ENCODE measurements at places on chromosomes 7 and 10.

DNA sequence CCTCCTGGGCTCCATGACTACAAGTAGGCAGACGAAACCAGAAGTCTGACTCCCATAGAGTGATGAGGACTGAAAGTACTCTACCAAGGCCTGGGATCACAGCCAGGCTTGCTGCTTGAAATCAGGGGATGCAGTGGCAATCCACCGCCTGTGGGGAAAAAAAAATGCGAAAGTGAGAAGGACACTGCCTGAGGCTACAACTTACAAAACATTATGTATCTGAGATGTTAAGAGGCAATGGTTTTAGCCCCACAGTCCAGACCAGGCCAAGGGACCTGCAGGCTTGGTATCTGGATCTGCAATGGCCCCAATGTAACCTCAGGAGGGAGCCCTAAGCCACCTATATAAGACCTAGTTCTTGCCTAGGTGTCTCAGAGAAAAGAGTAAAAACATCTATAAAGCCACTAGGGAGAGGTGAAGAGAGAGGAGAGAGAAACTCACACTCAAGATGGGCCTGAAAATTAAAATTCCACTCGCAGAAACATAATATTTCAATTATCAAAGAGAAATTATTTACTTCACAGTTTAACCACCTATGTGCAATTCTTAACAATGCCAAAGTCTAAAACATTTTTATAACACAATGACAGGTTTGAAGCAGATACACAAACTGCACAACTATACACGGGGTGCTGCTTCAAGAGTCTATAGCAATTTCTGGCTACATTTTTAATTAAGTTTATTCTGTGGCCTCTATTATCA lies 13.9 kb downstream of the DNAJC1 start:
- DNase-seq: no peak

- no peak for DNase-seq
Measured at GRCh38 chr7:150567169-150567568, at the start of gene GIMAP4. GIMAP4 (plus strand) TSS chr7:150567390; CDS start chr7:150569902, 2,512 bp downstream.

- DNase-seq: no peak
Measured at GRCh38 chr10:128751284-128751683, 625.1 kb upstream of the MKI67 start.

- DNase-seq: no peak
Measured at GRCh38 chr7:16652240-16652583, 6.2 kb downstream of the BZW2 start.

- no peak for DNase-seq
Measured at GRCh38 chr10:108899670-108900069, 1023.6 kb downstream of the XPNPEP1 start.

DNA sequence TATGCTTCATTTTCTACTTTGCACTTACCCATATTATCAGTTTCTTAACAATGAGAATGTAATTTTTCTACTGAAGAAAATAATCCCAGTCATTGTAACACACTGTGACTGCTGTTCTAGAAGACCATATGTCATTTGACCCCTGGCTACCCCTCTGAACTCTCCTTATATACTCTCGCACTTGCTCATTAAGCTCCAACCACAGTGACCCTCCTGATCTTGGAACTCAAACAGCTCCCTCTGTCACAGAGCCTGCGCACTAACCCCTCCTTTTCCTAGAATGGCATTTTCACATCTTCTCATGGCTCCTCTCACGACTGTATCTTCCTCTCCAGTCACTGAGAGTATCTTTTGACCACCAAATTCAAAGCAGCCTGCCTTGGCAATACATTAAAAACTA lies 169.7 kb downstream of the CACNA2D1 start:
- DNase-seq: no peak

GRCh38 chr10:126122881-126123280 lies 226.5 kb downstream of the FANK1 start:
- no peak for DNase-seq

- DNase-seq: no peak
Measured at GRCh38 chr7:69399401-69399800, 198.9 kb upstream of the AUTS2 start.

DNA sequence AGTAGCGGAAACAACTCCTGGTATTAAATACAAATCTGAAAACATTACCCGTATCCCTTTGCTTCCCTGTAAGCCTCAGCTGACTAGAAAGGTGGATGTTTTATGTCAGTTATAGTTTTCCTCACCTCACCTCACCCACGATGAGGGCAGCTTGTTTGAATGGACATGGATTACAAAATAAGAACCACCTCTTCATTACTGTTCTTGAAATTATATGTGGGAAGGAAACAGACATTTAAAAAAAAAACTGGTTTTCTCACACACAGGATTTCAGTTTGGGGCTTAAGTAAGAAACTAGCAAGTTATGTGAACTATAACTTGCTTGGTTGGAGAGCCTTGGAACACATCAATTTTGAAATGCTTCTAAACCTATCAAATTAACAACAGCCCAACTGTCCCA lies 232.9 kb upstream of the CCDC6 start:
- no peak for DNase-seq

GRCh38 chr10:30358206-30358605 lies 9.1 kb upstream of the MTPAP start:
- peak; percentile 57 for DNase-seq

DNA sequence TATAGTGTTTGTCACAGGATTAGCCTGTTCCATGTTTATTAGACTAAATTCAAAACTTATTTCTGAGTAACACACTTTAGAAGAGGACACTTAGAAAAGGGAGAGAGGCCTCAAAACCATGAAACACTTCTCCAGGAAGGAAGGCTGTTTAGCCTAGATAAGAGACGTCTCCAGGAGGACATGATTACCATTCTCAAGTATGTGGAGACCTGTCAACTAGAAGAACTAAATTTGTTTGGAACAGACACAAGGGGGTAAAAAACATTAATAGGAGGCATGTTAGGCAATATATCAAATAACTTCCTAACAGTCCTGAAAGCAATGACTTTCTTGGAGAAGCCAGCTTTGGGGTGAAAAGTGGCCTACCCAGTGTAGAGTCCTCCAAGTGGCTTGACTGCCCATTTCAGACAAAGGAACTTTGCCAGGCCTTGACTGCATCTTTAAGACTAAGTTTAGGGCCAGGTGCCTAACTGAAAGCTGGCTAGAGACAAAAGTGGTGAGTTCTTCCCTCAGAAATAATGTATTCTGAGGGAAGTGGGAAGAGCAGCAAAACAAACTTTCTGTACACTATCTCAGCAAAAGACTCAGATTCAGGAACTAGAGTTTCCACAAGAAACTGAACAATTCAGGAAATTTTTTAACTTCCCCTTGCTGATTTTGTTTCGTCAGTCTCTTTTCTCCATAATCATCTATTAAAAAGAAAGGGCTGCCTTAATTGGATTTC lies 11.8 kb downstream of the NCOA4 start:
- no peak for DNase-seq

DNA sequence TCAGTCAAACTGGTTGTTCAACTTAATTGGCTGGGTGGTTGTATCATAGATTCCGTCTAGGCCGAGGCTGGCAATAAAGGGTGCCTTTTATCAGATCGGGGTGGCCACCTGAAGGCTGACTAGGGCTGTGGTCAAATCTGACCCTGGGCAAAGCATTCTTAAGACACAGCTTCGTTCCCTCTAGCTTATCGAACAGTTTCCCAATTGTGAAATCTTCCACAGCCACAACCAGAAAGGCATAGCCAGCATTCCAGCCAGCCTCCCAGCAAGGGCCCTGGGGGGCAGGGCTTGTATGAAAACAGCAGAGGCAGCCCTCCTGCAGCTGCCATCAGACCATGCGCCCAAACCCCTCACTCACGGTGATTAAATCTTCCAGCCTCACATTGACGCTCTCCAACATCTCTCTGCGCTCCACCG lies 42.5 kb upstream of the TMEM213 start:
- no peak for DNase-seq
